ENCODE measurements at places on chromosomes 3 and 15.

DNA sequence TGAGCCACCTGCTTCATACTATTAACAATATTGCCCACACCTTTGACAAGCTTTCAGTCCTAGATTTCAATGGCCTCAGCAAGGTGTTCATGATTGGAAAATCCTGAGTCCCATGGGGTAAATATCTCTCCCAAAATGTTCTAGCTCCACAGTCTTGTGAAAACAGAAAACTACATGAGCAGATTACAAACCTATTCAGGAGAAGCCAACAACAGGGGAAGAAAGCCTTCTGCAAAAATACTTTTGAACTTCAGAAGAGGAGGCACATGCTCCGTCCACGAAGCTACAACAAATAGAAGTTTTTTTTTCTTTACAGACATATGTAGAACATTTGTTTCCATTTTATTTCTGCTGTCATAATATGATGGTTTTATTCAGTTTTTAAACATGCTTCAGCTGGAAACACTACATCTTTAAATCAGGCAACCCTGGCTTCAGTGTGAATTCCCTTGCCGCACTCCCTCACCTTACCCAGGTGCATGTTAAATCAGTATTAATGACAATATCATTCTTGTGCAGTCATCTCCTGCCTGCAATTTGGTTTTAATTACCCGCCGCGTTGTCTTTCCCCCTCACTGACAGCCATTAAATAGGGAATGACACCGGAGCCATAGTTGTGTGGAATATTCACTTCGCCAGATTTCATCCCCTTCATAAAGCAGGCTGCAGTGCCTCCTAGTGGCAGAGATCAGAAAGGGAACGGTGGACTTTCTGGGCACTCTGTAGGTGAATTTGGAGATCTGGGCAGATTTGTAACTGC is 725.5 kb upstream of the ARRDC4 start:
- peak; percentile 63 for DNase-seq

- no peak for DNase-seq
Observed at GRCh38 chr3:101181801-101182200, 138.6 kb downstream of the IMPG2 start.

DNA sequence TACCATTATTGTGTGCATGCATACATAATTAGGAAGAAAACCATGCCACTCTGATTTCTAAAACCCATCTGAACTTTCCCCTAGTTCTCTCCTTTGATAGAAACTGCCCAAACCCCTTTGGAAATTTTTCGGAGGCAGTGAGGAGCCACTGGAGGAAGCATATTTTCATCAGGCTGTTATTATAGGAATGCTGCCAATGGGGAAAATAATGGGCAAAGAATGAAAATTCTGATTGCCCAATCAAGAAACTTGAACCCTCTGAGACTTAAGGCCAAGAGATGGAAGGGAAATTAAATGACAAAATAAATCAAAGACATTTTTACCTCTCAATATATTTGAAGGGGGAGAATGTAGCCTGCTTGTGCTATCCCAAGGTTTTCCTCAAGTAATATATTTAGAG is 376.0 kb upstream of the PDZRN3 start:
- DNase-seq: no peak

GRCh38 chr3:185831195-185831594 is 6.4 kb upstream of the IGF2BP2 start:
- no peak for DNase-seq

DNA sequence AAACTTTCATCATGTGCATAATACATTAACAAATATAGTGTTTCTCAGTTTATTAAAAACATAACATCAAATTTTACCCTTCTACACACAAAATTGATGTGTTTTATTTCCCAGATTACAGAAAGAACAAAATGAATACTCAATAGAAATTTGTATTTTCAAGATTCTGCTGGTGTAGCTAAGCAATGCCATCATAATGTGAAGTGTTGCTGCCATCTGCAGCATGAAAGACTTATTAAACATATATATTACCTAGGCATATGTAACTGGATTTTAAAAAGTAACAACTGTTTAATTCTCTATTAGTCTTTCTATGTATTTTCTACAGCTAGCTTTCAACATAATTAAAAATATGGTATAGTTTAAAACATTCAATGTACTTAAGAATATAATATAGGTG is 27.5 kb downstream of the PLSCR5 start:
- no peak for DNase-seq

- DNase-seq: no peak
Observed at GRCh38 chr3:25007974-25008658, 419.9 kb upstream of the RARB start.

GRCh38 chr3:178768072-178768864 is 232.0 kb downstream of the KCNMB2 start:
- DNase-seq: no peak

DNA sequence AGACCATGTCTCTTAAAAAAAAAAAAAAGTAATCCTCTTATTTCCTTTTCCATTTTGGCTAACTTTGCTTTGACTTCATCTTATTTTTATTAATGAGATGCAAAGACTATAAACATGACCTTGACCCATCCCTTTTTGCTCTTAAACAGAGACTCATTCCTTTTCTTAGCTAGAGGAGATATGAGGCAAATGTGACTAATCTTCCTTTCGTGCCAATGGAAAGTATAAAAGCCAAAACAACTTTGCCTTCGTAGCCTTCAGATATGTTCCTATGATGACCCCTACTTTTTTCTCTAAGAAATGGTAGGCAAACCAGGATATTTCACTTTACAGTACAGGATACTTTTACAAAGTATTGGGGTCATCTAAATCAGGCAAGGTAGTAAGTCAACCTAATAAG is 36.9 kb upstream of the GOLGB1 start:
- DNase-seq: no peak

DNA sequence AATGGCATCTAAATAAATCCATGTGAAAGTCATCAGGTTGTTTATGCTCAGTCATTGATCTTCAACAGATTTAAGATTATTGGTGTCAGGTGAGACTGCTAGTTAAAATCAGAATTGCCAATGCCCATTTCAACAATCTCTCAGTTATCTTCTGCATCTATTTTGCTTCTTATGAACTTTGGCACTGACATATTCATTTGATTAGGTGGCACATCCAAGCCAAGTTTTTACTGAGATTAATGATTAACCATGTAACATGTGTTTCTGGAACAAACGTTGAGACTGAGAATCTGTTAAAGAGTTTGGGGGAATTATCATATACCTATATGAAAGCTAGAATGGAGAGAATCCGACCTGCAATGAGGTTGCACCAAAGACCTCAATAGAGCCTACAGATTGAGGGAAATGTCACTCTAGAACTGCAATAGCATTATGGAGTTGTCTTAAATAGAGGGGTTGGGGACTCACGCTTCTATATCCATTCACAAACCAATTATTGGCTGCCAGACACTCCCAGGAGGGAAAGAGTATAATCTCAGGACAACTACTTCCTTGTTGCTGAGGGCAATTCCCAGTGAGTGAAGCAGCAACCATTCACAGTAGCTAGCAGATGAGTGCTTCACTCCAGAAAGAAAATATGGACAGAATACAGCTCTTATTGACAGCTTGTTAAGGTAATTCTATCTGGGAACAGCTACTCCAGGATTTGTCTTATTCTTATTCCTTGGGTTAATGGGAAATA is 891.3 kb downstream of the SQOR start:
- DNase-seq: no peak

DNA sequence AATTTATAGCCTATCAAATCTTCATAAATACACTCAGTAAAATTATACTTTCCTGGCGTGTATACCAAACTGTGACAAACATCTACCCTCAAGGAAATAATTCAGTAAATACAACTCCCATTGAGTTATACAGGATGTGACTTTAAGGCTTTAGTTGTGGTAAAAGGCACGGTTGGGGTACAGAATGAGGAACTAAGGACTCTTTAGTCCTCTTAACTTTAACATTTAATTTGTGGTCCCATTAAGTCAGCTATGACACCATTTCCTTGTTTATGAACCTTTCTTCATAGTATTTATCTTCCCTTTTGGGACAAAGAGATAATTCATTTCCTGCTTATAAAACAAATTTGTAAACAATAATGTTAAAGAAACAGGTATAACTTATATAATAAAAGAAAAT is 30.2 kb downstream of the IFT80 start:
- no peak for DNase-seq

GRCh38 chr3:46380471-46381221 is 9.9 kb downstream of the CCR5 start:
- DNase-seq: no peak

DNA sequence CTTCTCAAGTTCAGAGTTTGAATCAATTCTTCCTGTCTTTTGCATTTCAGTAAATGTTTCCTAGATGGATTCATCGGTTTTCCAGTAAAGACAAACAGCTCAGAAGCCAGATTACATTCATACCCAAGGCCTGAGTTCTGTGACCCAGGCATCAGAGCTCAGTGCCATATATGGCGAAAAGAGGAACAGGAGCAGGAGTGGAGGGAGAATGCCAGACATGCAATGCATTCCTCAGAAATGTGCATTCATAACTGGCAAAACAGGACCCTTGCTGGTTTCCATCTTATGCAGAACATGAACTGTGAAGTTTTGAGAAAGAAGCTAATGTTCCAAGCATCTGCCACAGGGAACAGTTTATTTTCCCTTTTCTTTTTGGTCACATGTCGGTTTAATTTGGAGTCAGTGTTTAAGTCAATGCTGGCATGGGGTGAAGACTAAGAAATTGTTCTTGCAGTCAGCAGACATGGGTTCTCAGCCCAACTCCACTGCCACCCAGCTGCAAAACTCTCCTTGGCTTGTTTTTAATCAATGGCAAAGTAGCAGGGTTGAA is 116.5 kb downstream of the LPP start:
- DNase-seq: no peak

- no peak for DNase-seq
Observed at GRCh38 chr15:73771385-73772045, 18.4 kb upstream of the INSYN1 start.

GRCh38 chr3:135503760-135504686 is 461.5 kb upstream of the PPP2R3A start:
- peak; percentile 69 for DNase-seq

DNA sequence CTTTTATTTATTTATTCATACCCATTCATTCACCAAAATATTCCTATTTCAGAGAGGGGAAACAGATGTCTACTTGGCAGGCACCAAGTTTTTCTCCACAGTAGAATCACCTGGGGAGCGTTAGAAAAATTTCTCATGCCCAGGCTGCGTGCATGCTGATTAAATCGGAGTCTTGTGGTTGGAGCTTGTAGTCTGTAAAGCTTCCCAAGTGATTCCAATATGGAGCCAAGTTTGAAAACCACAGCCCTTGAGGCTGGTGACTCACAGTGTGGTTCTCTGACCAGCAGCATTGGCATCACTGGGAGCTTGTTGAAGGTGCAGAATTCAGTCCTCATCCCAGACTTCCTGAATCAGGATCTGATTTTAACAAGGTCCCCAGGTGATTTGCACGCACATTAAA is 49.7 kb downstream of the PDHB start:
- DNase-seq: no peak

- no peak for DNase-seq
Observed at GRCh38 chr15:56654624-56655023, 78.7 kb downstream of the ZNF280D start.

DNA sequence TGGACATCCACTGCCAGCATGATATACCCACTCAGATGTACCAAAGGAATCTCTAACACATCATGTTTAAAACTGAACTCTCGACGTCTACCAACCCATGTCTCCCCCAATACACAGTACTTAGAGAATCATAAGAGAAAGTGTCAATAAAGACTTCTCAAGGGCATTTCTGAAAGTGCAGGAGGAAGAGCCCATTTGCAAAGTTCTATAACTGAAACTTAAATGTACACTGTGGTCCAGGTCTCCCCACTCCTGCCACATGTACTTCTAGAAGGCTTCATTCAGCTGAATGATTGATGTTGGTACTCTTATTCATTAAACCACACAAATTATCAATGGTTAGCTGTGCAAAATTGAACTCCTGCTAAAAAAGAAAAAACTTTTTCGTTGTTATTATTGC is 31.8 kb downstream of the HERC1 start:
- no peak for DNase-seq

DNA sequence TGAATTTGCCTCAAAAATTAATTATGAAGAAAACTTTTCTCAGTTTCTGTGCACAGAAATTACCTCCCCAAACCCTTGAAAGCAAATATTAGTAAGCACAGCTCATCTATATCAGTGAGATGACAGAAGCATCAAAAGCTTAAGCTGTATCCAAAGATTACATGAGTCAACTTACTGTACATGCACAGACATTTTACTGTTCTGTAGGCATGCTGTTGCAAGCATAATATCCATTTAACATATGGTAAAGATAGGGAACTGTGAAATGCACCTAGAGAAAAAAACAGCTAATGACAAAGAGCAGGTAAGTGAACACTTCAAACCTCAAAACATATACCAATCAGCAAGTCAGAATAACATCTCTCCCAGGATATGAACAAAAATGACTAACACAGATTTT is 20.9 kb downstream of the SHOX2 start:
- DNase-seq: no peak

DNA sequence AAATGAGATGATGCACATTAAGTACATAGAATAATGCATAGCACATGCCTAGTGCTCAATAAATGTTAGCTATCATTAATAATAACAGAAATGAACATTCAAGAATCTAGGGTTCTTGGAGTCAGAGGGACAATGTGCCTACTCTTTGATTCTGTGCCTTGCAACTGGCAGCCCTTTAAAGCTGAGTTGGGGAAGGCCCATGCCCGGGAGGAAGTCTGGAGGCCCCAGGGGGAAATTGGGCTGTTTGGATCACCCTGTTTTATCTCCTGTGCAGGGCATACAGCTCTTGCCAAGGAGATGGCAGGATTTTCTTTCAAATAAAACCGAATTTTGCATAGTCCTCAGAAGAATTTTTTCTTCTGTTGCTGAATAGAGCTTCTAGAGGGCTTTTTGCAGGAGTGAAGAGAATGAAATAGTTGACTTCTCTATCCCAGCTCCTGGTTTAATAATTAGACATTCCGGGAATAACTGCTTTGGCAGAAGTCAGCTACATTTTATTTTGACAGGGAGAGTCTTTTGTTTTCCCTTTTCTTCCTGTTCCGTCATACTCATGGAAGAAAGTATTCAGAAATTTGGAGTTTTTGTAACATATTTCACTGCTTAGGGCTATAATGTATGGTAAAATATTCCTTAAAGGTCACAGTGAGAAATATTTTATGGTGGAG is 18.0 kb upstream of the KCNAB1 start:
- DNase-seq: no peak

GRCh38 chr15:81411051-81411450 is 37.0 kb upstream of the TMC3 start:
- no peak for DNase-seq

- DNase-seq: no peak
Observed at GRCh38 chr3:180321534-180321933, 280.4 kb upstream of the TTC14 start.

GRCh38 chr3:58411036-58411435 is 22.6 kb downstream of the PDHB start:
- DNase-seq: no peak

DNA sequence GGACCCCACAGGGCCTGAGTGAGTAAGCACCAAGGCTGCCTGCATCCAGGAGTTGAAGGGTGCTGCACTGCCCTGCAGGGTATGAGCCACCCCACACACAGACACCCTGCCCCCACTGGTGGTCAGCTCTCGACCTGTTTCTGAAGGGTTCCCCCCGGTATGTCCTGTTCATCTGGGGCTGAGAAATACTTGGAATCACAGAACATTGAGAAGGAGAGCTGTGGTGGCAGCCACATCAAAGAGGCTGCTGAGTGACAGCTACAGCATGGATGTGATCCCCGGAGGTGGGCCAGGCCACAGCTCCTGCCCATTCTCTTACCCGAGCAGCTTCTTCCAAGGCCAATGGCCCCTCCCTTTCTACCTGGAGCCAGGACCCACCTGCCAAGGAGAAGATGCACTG is 66.4 kb upstream of the PLXNA1 start:
- no peak for DNase-seq

GRCh38 chr3:48267782-48268181 is 26.9 kb downstream of the ZNF589 start:
- DNase-seq: no peak

GRCh38 chr3:178022599-178022998 is 513.6 kb upstream of the KCNMB2 start:
- DNase-seq: no peak
